ENCODE measurements at places on chromosomes 4 and X.

DNA sequence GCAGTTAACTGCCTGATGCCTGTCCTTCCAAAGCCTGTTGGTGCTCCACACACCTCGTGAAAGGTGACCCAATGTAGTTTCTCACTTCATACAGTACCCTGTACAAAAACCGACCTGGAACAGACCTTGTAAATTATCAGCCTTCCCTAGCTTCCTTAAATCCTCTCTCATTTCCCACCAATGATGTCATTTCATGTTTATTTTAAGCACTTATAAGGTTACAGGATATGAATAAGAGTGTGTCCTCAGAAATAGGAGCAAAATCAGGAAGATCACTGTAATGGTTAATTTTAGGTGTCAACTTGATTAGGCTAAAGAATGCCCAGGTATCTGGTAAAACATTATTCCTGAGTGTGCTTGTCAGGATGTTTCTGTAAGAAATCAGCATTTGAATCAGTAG lies 44.7 kb downstream of the TMEM150C start:
- DNase-seq, result no peak

- no peak for DNase-seq
Observed at GRCh38 chr4:1656132-1656531, 28.0 kb downstream of the FAM53A start.

DNA sequence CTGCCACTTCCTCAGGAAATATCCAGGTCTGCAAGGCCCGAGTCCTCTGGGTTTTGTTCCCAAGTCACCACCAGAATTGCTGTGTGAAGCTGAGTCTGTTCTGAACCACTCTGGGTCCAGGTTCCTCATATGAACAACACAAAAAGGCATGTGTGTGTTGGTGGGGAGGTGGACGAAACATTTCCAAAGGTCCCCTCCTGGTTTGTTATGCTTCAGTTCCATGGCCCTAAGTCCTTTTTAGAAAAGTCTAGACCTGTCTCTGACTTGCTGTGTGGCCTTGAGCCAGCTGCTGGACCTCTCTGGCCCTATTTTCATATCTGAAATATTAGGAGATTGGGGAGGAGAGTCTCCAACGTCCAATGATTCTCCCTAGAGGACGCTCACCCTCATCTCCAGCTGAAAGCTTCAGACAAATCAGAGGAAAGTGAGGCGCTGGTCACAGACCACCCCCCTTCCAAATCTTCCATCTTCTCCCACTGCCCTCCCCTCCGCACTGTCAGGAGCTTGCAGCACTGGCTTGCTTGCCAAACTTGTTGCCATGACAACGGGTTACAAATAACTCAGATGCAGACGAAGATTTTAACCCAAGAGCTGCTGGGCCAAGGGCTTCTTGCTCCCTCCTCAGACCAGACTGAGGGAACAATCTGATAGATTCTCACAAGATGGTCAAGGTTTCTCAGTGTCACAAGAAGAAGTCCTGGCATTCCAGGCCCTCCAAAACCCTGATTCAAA lies 64.5 kb downstream of the SMC1A start:
- DNase-seq, result no peak

GRCh38 chr4:26030260-26030667 lies 116.2 kb downstream of the SMIM20 start:
- DNase-seq, result no peak

DNA sequence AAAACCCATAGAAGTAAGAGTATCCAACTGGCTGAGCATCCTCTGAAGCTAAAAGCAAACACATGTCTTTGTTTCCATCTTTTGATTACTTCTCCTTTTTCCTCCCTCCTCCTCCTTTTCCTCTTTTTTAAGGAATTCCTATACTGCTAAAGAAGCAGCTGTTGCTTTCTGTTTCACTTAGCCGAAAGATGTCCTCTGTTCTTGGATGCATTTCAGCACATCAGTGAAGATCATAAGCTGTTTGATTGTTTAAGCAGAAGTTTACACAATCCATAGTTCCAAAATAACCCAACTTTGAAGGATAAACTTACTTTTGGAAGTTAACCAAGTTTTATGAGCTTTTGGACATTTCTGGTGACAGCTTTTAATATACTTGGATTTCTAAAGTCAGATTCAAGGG lies 55.1 kb upstream of the TNIP3 start:
- DNase-seq, result no peak
